Activated CD4-positive, alpha-beta T cell treated with anti-CD3 and anti-CD28 coated beads, Interleukin-2, amount 50 U/mL, for 48 hours (primary cell): ENCODE measurements at places on chromosomes 4 and X.

DNA sequence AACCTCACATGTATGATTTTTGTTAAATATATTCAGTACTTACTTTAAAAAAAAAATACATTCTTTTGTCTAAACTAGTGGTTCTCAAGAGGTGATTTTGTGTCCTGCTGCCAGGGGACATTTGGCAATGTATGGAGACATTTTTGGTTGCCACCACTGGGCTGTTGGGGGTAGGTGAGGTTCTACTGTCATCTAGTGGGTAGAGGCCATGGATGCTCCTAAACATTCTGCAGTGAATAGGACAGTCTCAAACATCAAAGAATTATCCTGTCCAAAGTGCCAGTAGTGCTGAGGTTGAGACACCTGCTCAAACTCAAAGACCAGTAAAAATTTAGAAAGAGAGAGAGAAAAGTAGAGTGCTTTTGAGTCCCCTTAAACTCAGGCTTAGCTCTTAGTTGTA, 32.9 kb upstream of the PGM2 start:
- DNase-seq = no peak

- DNase-seq = no peak
Observed at GRCh38 chrX:107227780-107228485, 21.5 kb downstream of the DNAAF6 start.

DNA sequence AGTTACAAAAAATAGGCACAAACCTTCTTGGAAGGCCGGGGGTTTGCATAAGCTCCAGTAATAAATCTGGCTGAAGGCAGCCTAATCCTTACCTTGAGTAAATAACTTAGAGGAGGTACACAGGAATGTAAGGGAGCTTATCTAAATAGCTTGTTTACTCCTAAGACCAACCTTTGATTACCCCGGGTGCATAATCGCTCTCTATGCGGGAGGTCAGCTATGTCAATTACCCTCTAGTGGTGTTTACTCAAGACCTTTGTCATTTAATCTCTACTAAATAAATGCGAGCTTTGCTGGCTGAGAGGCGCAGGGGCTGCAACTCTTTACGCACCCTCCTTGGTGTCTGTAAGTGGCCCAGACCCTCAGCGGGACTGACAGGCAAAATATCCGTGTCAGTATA, 50.2 kb upstream of the MAP9 start:
- DNase-seq = no peak

DNA sequence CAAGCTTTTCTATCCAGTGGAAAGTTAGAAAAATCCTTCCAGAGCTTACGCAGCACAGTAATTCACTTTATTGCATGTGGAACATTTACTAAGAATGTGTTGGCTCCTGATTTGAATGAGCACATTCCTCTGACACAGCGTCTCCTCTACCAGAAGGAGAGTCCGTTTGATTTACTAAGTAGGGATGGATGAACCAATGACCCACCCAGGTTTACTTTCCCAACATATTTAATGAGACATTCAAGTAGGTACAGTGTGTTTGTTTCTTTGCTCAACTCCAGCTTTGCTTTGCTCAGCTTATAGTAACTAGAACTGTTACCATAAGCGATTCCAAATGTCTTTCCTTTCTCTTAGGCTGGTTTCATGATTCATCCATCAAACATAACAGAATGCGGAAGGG, 161.7 kb downstream of the SMARCA1 start:
- DNase-seq = no peak

GRCh38 chrX:71671043-71671780, 3.9 kb downstream of the LOC101059915 start:
- DNase-seq = peak; percentile 71

DNA sequence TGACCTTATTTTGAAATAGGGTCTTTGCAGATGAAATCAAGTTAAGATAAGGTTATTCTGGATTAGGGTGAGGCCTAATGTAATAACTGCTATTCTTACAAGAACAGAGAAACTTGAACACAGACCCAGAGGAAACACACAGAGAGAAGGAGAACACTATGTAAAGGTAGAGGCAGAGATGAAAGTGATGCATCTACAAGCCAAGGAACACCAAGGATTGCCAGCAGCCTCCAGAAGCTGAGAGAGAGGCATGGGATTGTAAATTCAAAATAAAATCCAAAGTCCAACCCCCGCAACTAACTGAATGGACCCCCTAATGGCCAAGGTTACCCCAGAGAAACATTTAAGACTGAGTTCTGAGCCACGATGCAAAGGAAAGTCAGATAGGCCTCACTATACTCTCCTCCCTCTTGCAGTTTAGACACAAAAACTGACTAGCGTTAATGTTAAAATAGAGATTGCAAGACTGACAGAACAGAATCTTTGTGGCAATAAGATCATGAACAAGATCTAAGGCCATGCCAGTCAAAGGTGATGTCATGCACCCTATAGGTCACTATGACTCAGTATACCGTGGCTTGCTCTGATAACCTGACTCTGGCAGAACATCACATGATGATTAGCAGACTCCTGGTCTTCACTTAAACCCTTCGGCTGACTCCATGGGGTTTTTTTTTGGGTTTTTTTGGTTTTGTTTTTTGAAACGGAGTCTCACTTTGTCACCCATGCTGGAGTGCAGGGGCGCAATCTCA, 42.9 kb downstream of the DDX60L start:
- no peak for DNase-seq

DNA sequence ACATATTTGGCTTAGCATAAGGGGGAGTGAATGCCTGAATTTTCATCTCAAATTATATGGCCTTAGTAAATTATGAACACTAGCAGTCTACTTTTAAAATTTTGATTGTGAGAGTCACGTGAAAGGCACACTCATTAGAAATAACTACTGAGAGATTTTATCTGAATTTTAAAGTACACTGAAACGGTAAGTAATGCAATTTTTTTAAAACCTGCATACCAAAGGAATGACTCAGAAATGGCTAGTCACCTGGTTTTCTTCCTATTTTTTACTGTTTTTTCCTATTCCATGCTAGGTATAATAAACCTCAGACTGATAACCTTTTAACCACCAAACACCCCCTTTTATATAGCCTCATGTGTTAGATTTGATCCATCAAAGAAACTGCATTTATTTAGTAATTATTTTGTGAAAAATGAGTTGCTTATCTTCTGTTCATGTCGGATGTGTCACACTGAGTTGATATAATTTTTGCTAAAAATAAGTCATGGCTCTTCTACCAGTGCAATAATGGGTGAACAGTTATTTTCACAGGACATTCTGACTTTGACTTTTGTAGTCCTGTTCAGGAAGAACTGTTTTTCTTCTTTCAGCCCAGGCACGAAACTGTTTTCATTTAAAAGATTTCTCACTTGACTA, 40.4 kb downstream of the CPEB2 start:
- no peak for DNase-seq

DNA sequence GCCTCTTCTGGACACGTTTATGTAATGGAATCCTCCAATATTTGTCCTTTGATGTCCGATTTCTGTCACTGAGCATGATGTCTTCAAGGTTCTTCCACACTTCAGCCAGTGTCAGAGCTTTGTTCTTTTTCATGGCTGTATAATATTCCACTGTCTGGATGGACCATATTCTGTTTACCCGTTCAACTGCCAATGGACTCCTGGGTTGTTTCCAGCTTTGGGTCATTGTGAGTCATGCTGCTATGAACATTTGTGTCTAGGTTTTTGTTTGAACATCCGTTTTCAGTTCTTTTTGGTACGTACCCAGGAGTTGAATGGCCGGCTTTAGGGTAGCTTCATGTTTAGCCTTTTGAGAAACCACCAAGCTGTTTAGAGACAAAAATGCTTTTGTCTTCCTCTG, 93.2 kb downstream of the SHOX start:
- DNase-seq = no peak

DNA sequence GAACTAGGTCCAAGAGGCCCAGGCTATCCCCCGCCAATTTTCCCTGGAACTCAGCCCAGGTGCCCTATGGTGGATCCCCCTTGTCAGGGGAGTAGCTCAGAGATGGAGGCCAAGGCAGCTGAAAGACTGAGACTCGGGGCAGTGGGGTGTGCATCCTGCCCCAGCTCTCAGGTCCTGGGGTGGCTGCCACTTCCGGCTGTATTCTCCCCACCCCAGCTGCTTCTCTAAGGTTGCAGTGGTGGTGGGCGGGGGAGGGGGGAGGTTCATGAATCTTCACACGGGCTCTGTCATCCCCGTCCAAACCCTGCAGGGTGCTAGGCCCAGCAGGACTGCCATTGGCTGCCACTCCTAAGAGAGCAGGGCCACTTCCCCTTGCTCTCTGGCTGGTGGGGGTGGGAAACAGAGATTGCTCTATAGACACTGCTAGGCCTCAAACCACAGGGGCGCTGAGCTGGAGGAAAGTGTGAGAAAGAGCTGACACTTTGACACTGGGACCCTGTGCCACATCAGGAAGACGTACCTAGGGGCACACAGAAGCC, 1.5 kb downstream of the SASH3 start:
- DNase-seq = peak; percentile 85

DNA sequence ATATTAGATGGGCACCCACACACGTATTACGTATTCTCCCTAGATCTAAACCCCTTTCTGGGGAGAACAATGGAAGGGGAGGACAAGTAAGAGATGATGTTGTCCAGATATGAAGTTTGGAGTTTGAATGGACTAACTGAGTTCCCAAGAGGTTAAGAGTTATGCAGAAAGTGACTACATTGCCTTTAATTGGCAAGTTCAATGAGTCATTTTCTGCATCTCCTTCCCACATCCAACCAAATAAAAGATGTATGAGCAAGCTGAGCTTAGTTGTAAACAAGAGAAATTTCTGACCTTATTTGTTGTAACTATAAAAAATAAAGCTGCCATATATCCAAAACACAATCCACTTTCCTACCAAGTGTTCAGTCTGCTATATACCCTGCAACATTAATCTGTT, 50.5 kb downstream of the TIGD2 start:
- DNase-seq = no peak

GRCh38 chr4:63556332-63556731, 852.9 kb downstream of the TECRL start:
- no peak for DNase-seq

- no peak for DNase-seq
Observed at GRCh38 chr4:127574643-127575042, 58.1 kb upstream of the INTU start.

- no peak for DNase-seq
Observed at GRCh38 chrX:6005856-6006255, 222.8 kb downstream of the NLGN4X start.

- no peak for DNase-seq
Observed at GRCh38 chrX:132119821-132120515, 7.9 kb downstream of the FRMD7 start.

GRCh38 chrX:53817548-53817947, 131.0 kb upstream of the HUWE1 start:
- no peak for DNase-seq

- peak; percentile 43 for DNase-seq
Observed at GRCh38 chr4:184825141-184825895, 450 bp downstream of the ACSL1 start.

DNA sequence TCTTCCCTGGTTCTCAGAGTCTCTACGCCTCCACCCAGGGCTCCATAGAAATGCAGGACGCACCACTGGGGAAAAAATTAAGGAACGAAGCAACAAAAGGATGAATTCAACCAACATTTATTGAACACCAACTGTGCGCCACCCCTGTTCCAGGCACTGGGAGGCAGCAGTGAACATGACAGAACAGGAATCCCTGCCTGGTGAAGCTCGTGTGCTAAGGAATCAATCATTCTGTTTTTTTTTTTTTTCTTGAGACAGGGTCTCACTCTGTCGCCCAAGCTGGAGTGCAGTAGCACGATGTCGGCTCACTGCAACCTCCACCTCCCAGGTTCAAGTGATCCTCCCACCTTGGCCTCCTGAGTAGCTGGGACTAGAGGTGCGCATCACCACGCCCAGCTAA, 1.9 kb upstream of the FTSJ1 start:
- DNase-seq = no peak

DNA sequence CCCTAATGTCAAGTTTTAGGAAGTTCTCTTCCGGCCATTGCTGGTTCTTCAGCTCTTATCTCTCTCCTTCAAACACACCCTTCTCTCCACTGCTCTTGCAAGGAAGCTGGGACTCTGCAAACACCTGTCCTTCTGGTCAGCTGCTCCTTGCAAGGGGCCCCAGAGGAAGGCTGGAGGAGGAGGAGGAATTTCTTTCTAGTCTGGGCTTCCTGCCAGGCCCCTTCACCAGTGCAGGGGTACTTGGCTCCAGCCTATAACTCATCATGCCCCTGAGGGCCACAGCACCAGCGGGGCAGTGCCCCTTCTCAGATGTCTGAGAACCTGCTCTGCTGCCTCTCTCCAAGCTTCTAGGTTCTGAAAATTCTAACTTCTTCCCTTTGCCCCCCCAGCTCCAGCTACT, 46.7 kb downstream of the REELD1 start:
- no peak for DNase-seq

DNA sequence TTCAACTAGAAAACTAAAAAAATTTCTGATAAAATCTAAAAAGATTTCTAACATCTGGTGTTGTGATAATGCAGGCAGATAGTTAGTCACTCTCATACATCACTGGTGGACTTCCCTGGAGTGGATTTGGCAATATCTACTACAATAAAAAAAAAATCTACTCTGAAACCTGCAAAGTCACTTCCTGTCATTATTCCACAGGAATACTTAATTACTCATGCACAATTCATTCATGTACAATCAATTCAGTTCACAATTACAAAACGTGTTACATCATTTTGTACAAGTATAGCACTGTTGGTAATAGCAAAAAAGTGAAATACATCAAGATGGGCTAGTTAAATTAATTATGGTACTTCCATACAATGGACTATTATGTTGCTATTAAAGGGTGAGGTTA, 16.5 kb upstream of the RHOH start:
- no peak for DNase-seq

DNA sequence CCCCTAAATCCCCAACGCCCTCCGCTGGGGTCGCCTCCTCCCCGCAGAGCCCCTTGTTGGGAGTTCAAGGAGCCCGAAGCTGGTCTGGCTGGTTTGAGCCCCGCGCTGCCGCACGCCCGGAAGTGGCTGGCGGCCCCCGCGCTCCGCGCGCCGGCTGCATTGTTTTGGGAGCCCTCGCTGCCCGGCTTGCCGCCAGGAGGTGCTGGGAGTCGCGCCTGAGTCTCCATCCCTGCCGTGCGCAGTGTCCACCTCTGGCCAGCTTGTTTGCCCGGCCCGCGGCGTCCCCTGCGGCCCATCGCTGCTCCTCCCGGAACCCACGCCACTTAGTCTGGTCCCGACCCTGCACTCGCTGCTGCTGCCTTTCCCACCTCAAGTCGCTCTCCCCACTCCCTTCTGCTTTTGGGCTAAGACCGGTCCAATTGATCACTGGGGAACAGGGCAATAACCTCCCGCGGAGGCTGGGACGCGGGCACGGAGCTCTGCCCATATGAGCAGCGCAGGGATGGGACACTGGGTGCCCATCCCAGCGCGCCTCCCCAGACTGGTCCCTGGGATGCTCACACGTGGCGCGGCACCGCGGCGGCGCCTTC, 2.2 kb upstream of the SFRP2 start:
- DNase-seq = peak; percentile 56

DNA sequence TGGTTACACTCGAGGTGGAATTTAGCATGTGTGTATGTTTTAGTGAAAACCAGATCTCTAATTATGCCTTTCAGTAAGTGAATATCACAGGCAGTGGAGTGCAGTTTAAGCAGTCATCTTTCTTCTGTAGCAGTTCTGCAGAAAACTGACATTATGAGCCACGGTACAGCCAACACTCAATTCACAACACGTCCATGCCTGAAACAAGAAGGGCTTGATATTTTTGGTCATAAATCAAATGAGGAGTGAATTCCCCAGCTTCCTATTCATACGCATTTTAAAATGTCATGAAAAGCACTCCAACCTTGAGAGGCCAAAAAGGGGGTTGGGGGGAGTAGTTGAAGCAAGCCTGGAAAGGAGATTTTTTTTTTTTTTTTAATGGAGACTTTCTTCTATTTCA, 316.7 kb downstream of the ARHGAP10 start:
- no peak for DNase-seq

GRCh38 chrX:675955-676295, 45.3 kb downstream of the SHOX start:
- DNase-seq = no peak
